ENCODE measurements at places on chromosomes 4 and X.

DNA sequence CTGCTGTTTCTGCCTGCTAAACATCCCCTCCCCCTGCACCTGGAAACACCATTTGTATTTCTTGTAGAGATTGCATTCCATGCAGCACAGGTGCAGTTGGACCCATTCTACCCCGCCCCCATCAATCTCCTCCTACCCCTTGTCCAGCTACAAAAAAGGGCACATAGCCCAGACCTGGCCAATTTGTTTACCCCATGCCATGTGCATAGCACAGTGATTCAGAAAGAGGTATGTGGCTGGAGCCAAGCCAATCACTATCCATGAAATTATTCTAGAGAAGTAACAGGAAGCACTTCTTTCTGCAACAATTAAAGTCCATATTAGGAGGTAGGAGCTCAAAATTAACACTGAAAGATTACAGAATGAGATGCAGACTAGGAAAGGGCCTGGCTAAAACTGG, 20.2 kb upstream of the TMEM184C start:
- DNase-seq, result no peak

DNA sequence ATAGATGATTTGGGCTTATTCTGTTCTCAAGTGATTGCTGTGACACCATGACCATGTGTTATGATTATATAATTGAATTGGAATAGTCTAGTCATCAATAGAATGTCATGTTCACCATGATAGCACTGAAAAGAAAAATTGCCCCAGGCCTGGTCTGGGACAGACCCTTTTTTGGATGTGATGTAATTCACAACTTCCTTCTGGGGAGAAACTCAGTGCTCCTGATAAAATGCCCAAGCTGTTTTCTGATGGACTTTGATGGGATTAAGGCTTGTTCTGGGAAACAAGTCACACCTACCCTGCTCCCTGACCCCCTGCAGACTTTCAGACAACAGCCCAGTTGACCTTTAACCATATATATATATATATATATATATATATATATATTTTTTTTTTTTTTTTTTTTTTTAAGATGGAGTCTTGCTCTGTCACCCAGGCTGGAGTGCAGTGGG, 65.3 kb downstream of the RHOH start:
- DNase-seq, result no peak

- no peak for DNase-seq
These were observed 286.4 kb downstream of the CRLF2 start for GRCh38 chrX:926070-926469.

DNA sequence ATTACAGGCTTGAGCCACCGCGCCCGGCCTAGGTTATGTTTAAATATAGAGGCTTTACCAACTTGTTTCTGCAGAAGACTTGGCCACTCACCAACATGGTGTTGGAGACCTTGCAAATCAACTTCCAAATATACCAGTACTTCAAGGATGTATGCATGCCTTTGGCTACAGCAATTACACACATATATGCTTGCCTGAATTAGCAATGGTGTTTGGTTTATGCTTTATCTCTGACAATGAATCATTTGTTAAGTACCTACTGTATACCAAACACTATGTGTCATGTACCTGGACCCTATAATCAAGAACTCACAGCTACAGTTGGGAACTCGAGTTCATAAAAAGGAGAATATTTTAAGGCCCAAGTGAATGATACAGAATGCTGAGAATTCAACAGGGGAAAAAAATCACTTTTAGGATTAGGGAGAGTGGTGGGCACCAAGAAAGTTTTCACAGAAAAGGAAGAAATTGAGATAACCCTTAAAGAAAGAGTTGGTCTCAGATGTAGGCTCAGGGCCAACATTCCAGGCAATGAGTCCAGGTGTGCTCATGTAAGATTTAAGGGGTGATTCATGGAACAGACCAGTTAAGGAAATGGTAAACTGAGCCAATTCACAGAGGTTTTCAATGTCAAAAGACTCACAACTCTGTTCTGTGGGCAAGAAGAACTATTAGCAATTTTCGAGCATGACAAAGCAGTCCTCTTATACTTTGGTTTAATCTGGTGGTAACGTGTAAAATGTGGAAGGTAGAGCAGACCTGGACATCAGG, 98.9 kb downstream of the BCOR start:
- no peak for DNase-seq

GRCh38 chrX:24718771-24719170, 25.1 kb downstream of the POLA1 start:
- DNase-seq, result no peak

DNA sequence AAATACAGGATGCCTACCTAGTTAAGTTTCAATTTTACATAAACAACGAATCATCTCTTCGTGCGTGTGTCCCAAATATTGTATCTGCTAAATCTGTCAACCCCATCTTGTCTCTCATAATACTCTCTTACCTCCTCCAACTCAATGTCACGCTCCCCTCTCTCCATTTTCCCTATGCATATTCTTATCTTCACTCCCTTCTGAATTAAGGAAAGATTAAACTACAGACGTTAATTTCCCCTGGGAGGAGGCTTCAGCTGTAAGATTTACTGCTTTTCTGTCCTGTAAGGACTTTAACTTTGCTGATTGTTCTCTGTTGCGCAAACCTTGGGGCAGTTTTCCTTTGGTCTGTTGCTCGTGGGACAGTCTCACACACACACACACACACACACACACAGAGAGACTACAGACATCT, 455 bp upstream of the ABCB7 start:
- DNase-seq, result no peak

DNA sequence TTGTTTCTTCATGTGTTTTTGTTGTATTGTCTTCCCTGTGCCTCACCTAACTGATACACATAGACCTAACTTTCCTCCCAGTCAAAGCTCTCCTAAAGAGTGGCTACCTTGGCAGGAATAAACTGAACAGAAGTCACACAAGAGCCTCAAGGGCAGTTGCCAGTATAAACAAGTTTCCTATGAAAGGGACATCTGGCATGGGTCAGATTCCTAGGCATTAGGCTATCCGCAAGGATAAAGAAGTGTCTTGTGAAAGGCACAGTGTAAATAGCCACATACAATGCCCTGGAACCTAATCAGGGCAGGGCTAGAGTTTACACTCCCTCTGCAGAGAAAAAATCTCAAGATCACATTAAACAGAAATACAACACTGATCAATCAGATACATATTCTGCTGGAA, 220.8 kb downstream of the SPANXN3 start:
- no peak for DNase-seq

GRCh38 chr4:15654593-15655222, 449 bp downstream of the FBXL5 start:
- DNase-seq, result no peak

DNA sequence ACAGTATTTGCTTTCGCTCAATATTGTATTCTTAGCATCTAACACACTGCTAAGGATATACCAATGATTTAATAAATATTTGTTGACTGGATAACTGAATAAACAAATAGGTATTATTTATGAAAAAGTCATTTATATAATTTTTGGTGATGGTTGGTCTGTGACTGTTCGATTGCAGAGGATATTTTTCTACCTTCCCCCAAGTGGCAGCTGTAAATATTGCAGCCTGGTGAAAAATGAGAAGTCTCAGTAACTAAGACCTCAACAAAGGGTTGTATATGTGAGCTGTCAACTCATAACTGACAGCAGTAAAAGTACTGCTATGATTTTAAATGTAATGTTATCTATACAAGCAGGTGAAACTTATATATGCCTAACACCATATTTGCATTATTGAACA, 36.0 kb downstream of the HTR2C start:
- DNase-seq, result no peak

GRCh38 chr4:172095161-172095560, 282.0 kb downstream of the GALNTL6 start:
- no peak for DNase-seq

- no peak for DNase-seq
These were observed 30.4 kb downstream of the CCNQ start for GRCh38 chrX:153568451-153569011.

DNA sequence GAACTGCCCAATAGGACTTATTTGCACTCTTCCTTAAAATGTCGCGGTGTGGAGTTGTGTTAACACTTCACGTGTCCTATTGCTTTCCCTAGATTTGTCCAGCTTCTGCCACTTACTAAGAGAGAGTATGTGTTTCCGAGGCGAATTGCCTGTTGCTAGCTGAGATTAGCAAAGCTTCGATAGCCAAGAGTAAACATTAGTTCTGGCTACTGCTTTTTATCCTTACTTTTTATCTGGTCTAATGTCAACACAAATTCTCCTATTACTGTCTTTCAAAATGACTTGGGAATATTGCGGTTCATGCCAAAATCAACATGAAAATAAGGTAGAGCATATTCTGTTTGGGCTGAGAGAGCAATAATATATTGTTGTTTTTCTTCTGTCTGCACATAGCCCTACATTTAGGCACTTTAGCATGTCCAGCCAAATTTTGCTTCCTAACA, 90.4 kb upstream of the VEGFC start:
- DNase-seq, result no peak

- no peak for DNase-seq
These were observed 96.3 kb upstream of the MSX1 start for GRCh38 chr4:4762909-4763821.

DNA sequence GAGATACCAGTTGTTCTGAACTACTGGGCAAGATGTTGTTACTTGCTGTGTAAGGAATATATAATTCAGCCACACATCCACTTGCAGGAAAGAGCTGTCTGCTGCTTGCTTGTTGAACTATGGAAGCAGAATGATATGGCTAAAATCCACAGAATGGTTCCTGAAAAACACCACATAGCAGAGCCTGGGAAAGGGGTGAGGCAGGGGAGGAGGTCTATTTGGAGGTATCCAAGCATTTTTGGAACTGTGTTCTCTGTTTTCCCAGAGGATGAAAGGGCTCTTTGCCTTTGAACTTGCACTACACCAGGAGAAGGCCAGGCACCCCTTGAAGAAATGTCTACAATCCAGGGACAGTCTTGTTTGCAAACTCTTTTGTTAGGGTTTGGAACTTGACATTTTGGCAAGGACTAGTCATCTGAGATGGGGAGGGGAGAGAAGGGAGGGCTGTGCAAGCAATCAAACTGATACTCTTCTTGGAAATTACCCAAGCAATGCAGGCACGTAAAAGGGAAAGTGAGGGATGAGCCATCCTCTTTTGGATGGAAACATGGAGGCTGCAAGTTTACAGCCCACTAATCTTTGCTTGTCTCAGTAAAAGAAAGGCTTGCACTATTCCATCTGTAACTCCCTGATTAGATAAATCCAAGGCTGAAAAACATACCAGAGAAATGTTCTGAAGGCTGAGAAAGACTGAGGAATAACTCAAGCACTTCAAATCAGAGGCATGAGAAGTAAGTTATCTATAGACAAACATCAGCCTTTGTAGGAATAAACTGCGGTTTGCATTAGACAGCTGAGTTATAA, 141.0 kb downstream of the TSPAN5 start:
- no peak for DNase-seq

DNA sequence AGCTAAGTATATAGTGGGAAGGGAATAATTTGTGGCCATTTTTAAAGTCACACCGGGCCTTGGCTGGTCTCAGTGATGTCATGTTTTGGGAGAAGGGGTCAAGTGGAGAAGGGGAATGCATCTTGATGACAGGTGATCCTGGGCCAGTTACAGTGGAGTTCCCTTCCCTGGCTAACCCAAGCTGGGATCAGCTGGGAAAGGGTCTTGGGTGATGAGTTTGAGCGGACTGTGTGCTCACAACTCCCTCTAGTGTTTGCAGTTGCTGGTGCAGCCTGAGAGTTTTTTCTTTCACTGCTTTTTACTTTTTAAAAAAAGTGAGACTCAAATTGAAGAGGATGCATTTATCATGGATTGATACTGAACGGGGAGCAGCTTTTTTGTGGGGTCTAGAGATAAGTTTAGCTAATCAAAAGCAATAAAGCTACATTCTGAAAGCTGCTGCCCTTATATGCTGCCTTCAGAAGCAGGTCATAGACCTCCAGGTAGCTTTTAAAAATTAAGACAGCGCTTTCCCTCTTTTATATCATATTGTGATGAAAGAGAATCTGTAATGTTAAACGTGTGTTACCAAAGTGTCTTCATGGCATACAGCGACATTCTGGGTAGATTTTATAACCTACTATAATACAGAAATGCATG, 164.7 kb downstream of the DCLK2 start:
- peak; percentile 9 for DNase-seq

GRCh38 chr4:99966692-99967091, 16.6 kb upstream of the H2AZ1 start:
- DNase-seq, result no peak

DNA sequence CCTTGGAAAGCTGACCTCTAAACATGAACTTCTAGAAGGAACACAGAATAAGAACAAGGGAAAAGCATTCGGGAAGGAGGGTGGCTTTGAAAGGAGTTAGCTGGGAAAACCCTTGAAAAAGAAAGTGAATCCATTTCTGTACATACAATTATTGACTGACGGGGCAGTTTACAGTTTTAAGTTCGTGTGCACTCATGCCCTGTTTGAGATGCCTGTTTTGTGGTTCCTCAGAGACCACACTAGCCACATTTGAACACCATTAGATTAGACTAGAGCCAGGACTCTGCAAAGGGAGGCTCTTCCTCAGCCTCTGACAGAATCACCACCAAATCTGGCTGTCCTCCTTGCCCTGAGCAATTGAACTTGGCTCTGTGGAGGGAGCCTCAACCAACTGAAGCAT, 158.3 kb downstream of the PALLD start:
- no peak for DNase-seq

DNA sequence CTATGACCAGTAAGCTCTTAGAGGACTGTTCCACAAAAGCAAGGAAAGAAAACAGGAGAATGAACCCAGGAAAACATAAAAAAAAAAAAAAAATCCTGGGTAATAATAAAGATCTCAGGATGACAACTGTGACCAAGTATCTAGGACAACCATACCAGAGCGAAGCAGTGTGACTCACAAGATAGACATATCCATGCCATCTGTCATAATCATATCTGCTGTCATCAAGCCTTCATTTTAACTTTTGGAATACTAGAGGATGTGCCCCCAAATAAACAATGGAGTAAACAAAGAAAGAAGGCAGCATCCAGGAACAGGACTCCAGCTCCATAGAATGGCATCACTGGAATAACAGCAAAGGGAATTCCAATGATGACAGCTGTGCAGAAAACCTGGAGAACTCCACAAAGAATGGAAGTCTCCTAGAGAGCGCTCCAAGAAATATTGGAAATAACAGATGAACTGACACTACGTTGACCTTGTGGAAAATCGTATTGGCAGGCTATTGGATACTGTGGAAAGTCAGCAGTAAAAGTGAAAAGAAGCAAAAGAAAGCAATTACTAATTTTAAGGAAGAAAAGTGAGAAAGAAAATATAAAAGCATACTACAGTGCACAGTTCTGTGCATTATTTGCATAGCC, 35.3 kb downstream of the HPGDS start:
- no peak for DNase-seq

GRCh38 chr4:153089742-153090141, 114.5 kb upstream of the TRIM2 start:
- DNase-seq, result no peak

DNA sequence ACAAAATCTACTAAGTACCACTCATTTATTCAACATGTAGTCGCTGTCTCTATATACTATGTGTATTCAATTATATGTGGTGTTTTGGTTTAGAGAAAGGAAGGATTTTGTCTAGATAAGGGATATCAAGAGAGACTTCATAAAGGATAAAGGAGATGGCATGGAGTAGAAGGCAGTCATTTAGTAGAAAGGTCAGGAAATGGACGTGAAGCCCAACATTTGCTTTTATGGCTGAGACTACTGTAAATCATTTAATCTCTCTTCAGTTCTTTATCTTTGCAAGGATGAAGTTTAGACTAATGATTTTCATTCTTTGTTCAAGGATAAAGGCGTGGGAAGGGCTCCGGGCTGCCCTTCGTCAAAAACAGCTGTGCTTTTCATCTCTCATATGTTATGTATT, 25.2 kb downstream of the IL2 start:
- no peak for DNase-seq

GRCh38 chr4:152126238-152126637, 365.4 kb upstream of the GATB start:
- DNase-seq, result no peak

GRCh38 chrX:143661286-143661685, 25.4 kb upstream of the SLITRK4 start:
- DNase-seq, result no peak
